AG08396 (cell line): ENCODE measurements at places on chromosomes 5 and 9.

DNA sequence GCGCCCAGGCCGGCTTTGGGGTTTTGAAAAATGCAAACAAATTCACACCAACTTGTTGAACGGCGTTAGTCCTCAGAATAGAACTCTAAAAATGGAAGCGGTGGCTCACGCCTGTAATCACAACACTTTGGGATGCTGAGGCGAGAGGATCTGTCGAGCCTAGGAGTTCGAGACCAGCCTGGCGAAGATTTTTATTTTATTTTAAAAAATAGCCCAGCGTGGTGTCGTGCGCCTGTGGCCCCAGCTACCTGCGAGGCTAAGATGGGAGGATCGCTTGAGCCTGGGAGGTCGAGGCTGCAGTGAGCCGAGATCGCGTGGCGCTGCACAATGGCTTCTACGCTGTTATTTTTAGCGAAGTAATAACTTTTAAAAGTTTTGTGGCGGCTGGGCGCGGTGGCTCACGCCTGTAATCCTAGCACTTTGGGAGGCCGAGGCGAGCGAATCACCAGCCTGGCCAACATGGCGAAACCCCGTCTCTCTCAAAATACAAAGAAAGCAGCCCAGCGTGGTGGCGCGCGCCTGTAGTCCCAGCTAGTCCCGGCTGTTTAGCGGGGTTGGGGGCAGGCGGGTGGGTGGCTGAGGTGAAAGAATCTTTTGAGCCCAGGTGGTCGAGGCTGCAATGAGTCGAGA is 694 bp upstream of the PLIN2 start:
- peak; percentile 23 for DNase-seq

DNA sequence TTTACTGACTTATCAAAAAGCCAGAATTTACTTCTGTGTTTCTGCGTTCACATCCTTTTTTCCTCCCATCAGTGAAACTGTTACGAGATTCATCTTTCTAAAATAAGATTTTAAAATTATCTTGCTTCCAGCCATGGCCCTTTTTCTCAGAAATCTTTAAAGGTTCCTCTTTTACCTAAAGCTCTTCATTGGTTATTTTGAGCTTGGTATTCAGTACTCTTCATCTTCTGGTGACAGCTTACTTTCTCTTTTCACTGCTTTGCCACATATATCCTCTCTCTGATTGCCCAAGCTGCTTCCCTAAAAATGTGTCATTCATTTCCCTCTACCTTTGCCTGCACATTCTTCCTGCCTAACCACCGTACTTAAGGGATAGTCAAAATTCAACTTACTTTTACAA is 32.3 kb downstream of the TGFBR1 start:
- no peak for DNase-seq

DNA sequence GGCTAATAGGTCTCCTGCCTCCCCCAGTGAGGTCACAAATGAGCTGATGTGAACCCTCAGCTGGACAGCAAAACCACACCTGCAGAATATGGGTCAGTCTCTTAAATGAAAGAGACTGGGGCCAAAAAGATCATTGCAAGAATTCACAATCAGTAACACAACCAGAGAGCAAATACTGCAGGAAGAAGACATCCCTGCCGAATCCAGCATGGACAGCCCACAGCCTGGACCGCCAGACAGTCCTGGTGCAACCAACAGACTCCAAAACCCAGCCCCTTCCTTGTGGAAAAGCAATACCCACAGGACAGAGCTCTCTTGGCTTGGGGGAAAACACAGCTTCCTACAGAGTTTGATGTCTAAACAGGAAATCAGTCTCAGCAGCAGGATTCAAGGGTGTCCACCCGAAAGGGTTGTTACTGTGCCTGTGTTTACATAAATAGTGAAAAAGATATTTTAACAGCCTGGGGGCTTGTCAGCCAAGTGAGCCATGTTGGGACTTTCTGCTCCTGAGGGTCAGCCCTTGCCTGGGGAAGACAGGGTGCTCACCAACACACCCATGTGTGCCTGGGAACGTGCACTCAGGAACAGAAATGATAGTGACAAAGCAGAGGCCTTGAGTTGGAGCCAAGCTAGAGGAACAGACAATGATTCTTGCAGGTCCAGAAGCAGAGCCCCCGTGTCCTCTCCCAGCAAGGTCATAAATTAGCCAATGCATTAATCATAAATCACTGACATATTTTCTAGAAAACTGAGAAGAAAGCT is 106.2 kb downstream of the SEMA5A start:
- DNase-seq, result no peak

DNA sequence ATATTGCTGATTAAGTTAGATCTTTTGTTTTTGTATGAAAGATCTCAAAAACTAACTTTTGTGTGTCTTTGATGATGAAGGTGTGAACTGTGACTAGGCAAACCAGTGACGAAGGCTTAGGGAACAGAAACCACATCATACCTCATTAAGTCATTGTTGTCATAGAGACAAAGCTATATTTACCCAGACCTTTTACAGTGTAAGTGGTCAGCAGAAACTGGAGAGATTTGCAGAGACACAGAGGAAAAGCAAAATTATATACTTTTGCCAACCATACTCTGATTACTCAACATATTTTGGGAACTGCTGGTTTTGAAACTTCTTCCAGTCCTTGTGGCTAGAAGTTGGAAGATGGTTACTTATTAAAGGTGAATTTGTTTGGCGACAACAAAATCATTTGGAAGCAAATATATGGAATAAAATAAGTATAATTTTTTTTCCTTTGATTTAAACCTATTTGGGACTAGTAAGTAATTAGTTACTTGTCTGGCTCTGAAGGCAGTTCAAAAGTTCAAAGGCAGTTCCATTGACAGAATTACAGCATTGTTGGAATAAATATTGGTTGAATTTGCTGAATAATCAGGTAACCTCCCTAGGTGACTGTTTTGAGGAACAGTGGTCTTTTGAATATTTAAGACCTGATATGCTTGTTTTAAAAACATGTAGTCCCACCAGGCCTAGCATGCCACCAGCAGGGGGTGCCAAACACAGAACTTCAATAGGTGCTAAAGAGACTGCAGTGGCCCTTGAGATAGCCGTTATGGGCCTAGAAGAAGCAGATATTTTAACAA is 103.8 kb downstream of the RPS23 start:
- DNase-seq, result peak; percentile 55

DNA sequence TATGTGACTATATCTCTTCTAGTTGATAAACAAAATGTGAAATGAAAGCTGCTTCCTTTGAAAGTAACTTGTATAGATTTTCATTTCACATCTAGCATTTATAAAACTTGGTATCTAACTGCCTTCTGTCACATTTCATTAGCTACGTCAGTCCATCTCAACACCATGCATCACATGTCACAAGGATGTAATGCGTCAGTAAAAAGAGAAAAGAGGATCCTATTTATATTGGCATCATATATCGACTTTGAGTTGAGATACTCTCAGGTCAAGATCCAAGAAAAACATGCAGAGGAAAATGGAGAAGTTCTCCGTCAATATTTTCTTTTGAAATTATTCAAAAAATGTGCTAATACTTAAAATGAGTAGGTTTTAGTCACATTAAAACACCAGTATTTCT is 1211.2 kb downstream of the EFNA5 start:
- DNase-seq, result no peak

- DNase-seq, result no peak
Measured at GRCh38 chr5:61966997-61967396, 339.0 kb upstream of the KIF2A start.

DNA sequence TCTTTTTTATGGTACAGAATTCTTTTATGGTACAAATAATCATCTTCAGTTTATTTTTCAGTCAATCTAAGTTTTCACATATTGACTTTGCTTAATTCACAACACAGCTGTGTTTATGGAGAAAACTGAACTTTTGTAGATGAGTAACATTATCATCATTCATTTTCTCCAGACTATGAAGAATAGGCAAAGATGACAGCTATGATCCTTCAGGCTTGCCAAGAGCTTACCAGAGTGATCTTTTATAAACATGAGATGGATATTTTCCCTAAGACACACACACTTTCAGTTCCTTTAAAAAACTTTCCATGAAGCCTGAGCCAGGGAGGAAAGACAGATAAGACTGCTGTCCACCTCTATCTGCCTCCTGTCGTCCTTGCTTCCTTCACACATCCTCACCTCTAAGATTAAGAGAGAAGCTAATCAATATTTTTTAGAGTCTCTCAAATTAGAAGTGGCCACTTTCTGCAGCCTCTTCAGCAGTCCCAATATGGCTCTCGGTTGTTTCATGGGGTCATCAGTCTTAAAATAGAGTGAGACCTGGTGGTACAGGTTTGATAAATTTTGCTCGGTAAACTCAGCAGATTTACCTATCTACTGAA is 108.1 kb upstream of the SLC27A6 start:
- DNase-seq, result no peak

DNA sequence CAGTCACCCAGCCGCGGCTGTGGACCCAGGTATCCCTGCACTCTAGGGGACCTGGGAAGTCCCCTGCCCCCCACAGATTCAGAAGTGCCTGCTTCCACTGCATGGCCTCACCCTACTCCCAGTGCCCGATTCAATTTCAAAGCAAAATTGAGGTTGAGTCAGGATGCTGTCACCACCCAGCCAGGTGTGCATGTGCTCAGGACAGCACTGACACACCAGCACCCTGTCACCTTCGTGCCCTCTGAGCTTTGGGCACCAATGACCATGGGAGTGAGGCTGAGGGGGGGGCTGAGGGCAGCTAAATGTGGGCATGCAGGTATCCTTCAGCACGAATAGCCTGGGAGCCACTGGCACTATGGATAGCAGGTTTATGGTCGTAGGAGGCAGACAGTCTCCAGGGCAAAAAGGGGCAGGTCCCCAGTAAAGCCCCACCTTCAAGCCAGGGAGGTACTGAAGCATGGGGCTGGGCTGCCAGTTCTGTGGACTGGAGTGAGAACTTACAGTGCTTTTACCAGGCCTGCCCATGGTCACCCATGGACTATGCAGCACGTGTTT is 1151.6 kb upstream of the CDH6 start:
- DNase-seq, result no peak

DNA sequence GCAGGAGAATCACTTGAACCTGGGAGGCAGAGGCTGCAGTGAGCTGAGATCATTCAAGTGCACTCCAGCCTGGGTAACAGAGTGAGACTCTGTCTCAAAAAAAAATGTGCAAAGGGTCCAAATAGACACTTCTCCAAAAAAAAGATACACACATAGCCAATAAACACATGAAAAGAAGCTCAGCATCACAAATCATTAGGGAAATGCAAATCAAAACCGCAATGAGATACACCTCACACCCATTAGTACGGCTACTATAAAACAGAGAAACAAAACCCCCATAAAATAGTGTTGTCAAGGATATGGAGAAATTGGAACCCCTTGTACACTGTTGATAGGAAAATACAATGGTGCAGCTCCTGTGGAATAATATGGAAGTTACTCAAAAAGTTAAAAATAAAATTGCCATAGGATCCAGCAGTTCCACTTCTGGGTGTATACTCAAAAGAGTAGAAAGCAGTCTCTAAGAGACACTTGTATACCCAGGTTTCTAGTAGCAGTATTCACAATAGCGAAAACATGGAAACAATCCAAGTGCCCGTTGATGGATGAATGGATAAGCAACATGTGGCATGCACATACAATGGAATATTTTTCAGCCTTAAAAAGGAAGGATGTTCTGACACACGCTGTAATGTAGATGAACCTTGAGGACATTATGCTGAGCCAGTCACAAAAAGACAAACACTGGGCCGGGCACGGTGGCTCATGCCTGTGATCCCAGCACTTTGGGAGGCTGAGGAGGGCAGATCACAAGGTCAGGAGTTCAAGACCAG is 57.2 kb upstream of the PPARGC1B start:
- no peak for DNase-seq
